ENCODE measurements at places on chromosomes 13 and 19.

DNA sequence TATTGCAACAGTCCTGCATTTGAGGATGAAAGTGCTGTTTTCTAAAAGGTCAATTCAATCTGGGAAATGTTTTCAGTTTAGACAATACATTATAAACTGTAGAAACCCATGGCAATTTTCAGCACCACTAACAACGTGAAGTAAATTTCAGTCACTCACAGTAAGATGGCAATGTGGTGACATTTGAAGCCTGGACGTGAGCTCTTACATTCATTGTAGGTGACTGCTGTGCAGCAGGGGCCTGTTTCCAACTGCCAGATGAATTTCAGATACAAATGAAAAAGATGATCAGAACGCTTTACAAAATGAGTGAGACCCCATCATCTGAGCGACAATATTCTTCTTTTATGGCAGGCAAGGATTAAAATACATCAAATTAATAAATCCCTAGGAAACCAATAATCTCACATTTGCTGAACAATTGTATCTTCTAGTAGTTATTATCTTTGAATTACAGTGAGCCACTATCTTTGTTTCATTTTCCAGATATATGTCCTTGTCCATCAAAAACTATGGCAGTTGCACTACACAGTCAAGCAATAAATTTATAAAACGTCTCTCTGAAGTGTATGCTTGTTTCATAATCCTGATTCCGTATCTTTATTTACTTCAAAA, 1816.8 kb downstream of the OLFM4 start:
- no peak for DNase-seq

GRCh38 chr19:45340232-45340898, at the start of gene KLC3:
Gene KLC3, plus strand, starts transcription at chr19:45340750. Its CDS starts 4,792 bp downstream, at chr19:45345542.
- DNase-seq = no peak

DNA sequence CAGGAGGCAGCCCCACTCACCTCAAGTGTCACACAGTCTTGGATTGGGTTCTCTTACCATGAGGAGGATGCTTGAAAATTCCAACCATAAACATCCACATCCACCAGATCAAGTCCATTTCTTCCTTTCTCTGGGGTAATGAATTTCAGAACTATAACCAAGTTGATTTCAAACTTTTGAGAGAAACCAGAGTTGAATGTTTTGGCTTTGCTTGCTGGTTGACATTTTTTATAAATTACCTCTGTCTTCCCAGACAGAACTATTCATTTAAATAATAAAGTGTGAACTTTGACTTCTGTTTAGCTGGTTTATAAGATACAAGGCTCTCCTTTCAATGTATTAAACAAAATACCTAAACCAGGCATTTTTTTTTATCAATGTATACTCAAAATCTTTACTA, 550.7 kb downstream of the KCTD12 start:
- DNase-seq = no peak

DNA sequence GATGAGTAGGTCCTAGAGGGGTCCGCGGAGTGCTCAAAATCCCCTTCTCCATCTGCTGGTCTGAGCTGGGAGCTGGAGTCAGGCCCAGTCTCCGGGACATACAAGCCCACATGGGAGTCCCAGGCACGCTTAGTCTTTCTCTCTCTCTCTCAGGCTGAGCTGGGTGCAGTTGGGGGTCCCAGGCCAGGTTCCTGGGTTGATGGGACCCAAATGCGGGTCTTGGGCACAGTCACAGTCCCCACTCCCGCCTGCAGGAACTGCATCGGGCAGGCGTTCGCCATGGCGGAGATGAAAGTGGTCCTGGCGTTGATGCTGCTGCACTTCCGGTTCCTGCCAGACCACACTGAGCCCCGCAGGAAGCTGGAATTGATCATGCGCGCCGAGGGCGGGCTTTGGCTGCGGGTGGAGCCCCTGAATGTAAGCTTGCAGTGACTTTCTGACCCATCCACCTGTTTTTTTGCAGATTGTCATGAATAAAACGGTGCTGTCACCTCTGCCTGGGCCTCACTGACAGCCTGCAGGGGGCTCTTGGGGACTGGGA, 23.8 kb downstream of the CYP4F12 start:
- no peak for DNase-seq

DNA sequence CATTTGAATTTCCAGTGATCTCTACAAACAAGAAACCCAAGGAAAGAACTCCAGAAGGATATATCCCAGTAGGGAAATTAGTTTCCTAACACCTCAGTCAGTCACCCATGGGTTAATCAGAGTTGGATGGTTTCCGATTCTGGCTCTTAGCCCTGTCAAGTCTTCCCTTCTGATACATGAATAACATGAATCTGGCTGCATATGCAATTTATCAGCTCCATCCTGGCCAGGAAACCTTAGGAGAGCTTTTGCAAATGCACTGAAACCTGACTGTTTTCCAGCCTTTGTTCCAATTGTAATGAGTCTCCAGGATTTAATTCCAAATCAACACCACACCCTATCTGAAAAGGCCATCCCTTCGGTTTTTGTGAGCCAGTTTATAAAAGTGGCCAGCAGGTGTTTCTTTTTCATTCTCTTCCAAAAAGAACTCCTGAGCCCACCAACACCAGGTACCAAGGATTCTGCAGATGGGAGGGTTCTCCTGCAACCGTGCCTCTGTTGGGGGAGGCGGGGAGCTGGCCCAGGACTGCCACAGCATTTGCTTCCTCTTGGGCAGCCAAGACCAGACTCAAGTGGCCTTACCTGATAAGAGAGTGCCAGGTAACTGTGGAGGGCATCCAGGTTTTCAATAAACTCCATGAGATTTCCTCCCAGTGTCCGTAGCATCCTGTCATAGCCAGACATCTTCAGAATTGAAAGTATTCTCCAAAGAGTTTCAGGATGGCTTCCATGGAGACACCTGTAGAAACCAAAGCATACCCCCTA, 77.5 kb downstream of the C13orf42 start:
- no peak for DNase-seq

- DNase-seq = no peak
Observed at GRCh38 chr19:30857388-30857787, 485.2 kb downstream of the ZNF536 start.

DNA sequence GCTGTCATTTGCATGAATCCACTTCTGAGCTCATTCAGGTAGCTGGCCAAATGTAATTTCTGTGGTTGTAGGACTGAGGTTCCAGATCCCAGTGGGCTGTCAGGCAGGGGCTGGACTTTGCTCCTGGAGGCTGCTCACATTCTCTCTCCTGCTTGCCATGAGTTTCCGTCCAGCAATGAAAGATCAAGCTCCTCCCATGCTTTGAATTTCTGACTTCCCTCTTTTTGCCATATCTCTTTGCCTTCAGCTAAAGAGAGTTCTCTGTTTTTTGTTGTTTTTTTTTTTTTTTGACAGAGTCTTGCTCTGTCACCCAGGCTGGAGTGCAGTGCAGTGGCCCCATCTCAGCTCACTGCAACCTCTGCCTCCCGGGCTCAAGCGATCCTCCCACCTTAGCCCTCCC, 76.9 kb downstream of the ING1 start:
- no peak for DNase-seq

- no peak for DNase-seq
Observed at GRCh38 chr19:28128341-28128740, 1084.6 kb downstream of the UQCRFS1 start.

- DNase-seq = no peak
Observed at GRCh38 chr19:47778954-47779351, 450 bp downstream of the SELENOW start.

- DNase-seq = no peak
Observed at GRCh38 chr19:55321466-55322137, 3.5 kb downstream of the TMEM150B start.

DNA sequence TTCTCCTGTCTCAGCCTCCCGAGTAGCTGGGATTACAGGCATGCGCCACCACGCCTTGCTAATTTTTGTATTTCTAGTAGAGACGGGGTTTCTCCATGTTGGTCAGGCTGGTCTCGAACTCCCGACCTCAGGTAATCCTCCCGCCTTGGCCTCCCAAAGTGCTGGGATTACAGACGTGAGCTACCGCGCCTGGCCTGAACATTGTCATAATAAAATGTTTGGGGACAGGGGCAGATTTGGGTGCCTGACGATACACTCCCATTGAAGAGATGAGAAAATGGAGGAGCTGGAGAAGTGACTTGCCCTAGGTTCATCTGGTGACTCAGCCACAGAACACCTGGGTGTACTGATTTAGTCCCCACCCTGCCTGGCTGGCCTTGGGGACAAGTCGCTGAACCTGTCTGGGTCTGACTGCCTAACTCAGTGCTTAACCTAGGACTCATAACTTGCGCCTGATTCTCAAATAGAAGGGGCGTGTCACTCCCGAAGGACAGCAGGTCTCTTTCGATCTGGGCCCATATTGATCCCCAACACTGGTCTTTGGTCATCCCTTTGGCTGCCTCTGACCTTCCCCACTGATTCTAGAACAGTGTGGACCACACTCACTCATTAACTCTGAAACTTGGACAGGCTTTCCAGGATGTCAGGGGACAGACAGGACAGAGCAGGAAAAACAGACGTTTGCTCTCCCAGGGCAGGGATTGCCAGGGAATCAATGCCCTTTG, 7.6 kb upstream of the BICRA start:
- no peak for DNase-seq

- DNase-seq = no peak
Observed at GRCh38 chr13:75566658-75567057, 17.1 kb downstream of the UCHL3 start.

- no peak for DNase-seq
Observed at GRCh38 chr19:18456974-18457373, 19.0 kb upstream of the ISYNA1 start.

DNA sequence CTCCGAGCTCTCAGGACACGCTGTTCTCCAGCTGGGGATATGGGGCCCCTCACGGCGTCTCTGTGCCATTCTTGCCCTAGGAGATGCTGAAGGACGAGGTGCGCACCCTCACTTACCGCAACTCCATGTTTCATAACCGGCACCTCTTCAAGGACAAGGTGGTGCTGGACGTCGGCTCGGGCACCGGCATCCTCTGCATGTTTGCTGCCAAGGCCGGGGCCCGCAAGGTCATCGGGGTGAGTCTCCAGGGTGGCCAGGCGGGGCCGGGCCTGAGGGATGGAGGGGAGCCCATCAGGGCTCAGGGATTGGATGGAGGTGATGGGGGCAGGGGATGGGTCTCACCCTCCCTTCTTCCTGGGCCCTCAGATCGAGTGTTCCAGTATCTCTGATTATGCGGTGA, 4.8 kb downstream of the PRMT1 start:
- DNase-seq = no peak

DNA sequence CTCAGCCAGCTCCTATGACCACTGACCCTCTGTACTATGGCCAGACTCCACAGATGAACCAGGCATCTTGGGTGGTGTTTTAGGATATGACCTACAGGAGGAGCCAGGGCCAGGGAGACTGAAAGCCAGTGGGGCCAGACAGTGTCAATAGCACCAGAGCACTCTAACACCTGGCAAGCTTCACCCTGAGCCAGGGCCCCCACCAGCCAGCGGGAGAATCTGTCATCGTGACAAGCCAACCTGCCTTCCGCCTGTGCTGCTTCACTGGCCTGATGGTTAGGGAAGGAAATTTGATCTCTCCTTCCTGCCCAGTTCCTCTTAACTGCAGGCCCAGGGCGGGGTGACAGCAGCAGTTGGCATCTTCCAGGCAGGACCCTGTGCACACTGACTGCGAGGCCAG, 222.4 kb downstream of the UQCRFS1 start:
- no peak for DNase-seq

- DNase-seq = no peak
Observed at GRCh38 chr13:30314562-30314961, 7.2 kb upstream of the KATNAL1 start.

DNA sequence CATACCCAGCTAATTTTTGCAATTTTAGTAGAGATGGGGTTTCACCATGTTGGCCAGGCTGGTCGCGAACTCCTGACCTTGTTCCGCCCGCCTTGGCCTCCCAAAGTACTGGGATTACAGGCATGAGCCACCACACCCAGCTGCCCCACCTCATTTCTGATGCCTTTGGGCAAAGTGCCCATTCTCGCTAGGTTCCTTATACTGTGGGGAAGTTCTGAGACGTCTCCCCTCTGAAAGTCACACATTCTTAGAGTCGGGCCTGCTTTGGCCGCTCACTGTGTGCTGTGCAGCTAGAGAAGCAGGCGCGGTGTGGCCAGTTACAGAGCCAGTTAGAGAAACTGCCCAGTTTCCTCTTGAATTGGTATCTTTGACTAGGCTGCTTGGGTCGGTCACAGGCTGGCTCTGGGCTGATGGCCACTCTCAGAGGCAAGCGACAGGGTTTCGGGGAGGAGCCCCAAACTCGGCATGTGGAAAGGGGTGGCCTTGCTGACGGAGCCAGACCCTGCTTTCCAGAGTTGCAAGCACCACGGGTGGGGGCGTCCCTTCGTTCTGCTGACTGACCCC, 18.0 kb downstream of the PRAM1 start:
- no peak for DNase-seq

DNA sequence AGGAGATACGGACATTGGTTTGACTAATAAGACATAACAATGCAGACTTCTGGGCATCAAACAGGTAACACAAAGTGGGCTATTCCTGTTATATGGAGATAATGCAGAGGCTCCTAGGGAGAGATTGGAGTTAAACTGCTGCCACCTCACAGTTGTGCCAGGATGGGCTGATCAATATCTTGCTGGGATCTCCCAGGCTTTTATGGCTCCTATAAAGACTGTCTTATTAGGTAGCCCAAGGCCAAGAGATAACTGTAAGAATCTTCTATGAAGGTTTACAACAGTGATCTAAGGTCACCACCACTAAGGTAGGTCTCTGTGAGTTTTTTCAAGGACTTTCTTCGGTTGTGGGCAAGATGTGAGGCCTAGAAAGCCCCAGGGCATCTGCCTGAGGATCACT, 345.8 kb downstream of the KLF5 start:
- no peak for DNase-seq

DNA sequence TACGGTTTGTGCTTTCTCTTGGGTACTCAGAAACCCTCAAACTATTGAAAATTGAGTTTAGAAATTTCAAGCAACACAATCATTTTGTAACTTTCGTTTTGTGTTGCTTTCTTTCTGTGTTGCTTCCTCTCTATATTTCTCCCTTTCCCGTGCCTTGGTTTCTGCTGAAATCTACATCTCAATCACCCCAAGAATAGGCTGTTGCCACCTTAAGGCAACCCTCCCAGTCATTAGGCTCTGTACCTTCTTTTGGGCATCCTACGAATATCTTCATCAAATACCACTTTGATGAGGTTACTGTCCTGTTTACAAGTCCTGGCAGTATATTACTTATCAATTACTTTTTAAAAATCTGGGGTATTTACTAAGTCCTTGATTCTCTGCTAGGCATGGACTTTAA, 621.6 kb downstream of the GPC6 start:
- no peak for DNase-seq

DNA sequence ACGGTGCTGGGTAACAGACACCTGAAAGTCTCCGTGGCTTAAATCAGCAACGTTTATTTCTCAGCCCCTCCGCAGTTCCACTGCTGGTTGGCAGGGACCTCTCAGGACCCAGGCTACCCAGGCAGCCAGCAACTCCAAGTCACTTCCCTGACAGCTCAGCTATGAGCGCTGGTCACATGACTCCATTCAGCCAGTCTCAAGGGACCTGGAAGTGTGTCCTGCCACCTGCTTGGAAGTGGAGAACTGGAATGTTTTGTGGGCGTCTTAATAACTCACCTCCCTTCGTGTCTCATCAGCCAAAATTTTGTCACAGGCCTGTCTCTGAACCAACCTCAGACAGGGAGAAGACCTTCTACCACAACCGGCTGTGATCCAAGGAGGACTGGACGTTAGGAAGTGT, 72.8 kb downstream of the DPF1 start:
- no peak for DNase-seq
